ENCODE measurements at places on chromosomes 7 and 10.

- no peak for DNase-seq
These were observed 39.6 kb upstream of the PRKCQ start for GRCh38 chr10:6619660-6620059.

DNA sequence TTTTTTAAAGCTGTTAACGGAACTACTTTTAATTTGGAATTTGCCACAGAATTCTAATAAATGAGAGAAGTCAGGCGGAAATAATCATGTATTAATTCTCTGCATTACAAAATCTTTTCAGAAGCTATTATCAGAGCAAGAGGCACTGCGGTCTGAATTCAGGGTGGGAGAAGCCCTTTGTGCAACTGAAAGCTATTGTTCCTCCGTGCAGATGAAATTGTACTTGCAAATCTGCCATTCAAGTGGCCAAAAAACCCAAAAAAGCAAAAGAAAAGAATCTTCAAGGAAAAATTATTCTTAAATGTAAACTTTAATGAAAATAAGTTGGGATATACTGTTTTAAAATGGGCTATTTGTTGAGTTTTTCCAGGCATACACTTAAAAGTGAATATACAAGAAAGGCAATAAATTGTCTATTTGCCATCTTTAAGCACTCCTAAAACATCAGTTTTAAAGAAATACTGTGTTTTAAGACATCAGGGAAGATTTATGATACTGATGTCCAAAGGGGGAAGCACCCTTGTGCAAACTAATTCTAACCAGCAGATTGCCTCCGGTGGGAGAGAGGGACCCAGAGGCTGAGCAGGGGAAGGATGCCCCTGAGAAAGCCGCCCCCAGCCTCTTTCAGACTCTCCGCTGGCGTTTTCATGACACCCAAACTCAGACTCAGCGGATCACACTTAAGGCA lies 351.2 kb downstream of the DNAJB6 start:
- no peak for DNase-seq

DNA sequence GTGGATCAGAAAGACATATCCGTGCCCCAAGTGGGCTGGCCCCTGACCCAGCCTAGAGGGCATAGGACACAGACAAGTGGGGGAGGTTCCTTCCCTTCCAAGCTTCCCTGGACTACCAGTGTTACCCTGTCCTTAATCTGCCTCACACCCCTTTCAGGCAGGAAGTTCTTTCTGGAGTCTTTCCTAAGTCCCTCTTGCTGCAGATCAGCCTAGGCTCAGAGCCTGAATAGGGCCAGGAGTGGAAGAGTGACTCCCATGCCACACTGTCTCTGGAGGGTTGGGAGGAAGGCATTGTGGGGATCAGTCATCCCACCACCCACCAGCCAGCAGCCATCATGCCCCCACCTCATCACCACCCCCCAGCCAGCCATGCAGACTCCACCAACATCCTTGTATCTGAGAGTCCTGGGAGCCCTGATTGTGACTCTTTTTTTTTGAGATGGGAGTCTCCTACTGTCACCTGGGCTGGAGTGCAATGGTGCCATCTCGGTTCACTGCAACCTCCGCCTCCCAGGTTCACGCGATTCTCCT lies 22.6 kb downstream of the POLL start:
- DNase-seq: no peak

GRCh38 chr10:124086097-124086710 lies 7.2 kb downstream of the CHST15 start:
- no peak for DNase-seq

DNA sequence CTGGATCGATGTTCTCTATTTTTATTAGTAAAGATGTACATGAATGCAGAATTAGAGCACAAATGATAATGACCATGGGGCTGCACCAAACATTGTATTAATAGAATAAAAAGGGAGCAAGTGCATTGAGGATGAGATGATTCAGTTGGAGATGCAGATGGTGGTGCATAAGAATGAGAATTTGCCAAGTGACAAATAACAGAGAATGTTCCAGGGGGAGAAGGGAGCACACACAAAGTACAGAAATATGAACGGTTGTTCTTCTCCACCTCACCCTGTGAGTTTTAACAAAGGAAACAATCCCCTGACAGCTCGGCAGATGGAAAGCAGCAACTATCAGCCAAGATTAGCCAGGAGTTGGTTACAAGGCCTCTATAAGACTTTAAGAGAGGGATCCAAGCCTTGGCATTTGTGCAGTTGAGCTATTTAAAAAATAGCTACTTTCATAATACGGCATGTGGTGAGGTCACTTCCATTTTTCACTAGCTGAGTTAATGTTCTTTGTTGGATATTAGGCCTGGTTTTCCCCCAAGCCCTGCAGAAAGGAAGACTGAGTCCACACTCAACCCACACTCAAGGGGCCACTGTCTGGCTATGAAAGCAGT lies 462.5 kb downstream of the TNS3 start:
- no peak for DNase-seq

GRCh38 chr10:106082865-106083264 lies 1081.6 kb downstream of the SORCS1 start:
- DNase-seq: no peak

DNA sequence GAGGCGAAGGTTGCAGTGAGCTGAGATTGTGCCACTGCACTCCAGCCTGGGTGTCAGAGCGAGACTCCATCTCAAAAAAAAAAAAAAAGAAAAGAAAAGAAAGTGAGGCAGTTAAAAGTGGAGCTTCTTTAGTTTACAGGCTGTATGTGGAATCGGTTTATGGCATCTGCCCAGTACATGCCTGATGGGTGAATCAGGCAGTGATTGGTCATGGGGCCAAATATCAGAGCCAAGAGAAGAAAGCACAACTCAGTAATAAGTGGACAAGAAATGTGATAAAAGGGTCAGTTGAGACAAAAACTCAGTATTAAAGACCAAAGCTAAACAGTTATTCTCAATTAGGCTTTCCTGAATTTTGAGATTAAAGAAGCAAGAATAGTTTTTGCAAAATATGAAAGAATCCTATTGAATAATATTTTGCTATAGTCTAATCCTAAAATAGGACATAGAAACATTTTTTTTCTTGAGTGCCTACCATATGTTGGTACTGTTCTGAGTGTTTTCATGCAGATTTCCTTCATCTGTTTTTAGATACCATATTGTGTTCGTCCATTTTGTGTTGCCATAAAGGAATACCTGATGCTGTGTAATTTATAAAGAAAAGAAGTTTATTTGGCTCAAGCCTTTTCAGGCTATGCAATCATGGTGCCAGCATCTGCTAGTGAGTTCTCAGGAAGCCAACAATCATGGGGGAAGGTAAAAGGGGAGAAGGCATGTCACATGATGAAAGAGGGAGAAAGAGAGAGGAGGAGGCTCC lies 14.4 kb downstream of the CDC14C start:
- no peak for DNase-seq

DNA sequence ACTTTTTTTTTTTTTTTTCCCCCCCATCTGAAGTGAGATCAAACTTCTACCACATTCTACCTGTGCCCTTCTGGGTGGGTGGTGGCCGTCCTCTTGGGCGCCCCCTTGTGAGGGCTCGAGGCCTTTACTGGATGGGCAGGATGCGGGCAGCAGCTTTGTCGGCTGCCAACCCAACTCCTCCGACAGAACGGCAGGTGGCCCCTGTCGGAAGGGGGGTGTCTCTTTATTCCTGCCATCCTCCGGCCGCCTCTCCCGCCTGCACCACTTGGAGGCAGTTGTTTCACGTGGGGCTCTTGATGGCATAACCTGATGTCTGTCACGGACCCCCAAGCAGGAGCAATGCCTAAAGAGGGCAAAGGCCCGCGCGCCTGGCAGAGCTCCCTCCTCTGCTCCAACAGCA lies 31.0 kb downstream of the AMZ1 start:
- peak; percentile 79 for DNase-seq

DNA sequence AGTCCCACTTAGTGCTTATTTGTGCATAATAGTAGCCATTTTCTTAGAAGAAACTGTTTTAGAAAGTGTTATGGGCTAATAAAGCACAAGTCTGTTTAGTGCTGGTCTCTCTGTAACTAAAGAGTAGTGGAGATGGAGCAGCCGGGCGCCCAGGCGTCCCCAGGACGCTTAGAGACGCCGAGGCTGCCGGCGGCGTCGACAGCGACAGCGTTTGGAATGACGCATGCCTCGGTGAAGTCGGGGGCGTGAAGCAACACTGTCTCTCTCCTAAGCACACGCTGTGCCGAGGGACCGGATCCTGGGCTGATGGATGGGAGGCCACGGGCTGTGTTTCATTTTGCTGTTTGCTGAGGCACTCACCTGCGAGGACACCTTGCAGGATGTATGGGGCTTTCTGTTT lies 588.6 kb upstream of the FOXK1 start:
- no peak for DNase-seq

DNA sequence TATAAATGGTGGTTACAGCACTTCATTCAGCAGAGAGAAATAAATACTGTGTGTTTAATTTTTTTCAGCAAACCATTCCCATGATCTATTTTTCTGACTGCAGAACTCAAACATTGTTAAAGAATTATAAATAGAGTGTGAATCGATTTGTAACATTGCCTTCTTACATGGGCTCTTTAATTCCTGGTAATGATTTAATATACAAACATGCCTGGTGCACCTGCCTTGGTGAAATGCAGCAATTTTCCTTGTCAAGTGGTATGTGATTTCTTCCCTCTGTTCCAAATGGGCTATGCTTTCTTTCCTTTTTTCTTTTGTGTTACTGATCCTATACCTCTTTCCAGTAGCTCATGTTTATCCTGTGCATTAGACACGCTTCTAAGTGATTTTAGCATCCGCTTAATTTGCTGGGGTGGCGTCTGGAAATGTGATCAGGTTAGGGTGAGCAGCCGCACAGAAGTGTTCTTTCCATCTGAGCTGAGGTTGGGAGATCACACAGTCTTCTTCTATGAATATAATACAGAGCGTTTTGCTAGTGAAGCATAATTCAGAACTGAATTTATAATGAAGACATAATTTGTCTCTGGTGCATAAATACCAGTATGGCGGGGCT lies 94.3 kb upstream of the ITGB1 start:
- DNase-seq: no peak
